ENCODE measurements at places on chromosomes 5 and 9.

GRCh38 chr5:124330595-124331220 lies 415.7 kb downstream of the ZNF608 start:
- no peak for DNase-seq

DNA sequence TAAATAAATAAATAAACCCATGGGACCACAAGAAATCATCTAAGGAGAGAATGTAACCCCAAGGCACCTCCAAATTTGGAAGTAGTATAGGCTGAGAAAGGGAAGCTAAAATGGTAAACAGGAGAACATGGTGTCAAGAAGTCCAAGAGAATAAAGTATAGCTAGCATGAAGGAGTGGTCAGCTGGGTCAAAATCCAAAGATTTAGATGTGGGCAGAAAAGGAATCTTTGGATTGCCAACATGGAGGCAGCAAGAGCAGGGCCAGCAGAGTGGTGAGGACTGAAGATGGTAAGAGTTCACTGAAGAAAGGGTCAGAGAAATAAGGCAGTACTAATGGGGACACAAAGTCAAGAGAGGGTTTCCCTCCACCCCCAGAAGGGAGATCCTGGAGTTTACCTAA lies 53.0 kb downstream of the TSSK1B start:
- DNase-seq, result no peak

DNA sequence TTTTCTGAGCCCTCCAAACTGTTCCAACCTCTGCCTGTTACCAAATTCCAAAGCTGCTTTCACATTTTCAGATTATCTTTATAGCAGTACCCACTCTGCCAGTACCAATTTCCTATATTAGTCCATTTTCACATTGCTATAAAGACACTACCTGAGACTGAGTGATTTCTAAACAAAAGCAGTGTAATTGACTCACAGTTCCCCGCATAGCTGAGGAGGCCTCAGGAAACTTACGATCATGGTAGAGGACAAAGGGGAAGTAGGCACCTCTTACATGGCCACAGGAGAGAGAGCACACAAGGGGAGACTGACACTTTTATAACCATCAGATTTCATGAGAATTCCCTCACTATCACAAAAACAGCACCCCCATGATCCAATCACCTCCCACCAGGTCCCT lies 105.0 kb downstream of the DTWD2 start:
- no peak for DNase-seq

GRCh38 chr5:36156121-36156601 lies 4.2 kb downstream of the SKP2 start:
- no peak for DNase-seq

- no peak for DNase-seq
Observed at GRCh38 chr5:180646289-180646962, 3.0 kb downstream of the FLT4 start.

Data from COLO829 (cell line).